ENCODE measurements at places on chromosomes 4 and X.

- no peak for DNase-seq
Measured at GRCh38 chrX:123731987-123732669, 724 bp downstream of the THOC2 start.

- no peak for DNase-seq
Measured at GRCh38 chr4:182494103-182494502, 250.9 kb downstream of the TENM3 start.

DNA sequence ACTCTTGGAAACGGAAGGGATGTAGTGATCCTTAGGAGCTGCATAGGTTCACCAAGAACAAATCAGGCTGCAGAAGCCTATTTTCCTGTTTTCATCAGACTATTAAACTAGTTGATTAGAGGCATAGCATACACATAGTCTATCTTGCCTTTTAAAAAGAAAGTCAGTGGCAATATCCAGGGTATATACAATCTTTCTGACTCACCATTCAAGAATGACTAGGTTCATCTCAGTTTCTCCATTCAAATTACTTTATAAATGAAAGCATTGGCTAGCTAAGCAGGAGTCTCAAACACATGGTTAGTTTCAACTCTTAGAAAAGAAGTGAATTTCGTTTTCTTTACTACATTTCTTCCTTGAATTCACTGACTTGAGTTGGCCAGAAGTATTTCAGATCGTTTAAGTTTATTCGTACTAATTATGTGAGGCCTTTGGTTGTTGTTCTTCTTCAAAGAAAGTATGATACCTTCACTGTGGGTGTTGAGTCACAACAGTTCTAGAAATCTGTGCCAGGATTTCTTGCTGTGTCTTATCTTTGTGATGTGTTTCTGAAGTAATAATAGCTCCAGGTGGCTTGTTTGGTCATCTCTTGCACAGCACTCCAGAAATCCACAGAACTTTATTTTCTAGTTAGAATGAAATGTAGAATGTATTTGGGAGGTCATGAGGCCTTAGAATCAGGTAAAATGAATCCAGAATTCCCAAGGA, 88.2 kb downstream of the AWAT2 start:
- DNase-seq = no peak

GRCh38 chrX:149829751-149830191, 48.0 kb downstream of the MAGEA9 start:
- DNase-seq = peak; percentile 35

DNA sequence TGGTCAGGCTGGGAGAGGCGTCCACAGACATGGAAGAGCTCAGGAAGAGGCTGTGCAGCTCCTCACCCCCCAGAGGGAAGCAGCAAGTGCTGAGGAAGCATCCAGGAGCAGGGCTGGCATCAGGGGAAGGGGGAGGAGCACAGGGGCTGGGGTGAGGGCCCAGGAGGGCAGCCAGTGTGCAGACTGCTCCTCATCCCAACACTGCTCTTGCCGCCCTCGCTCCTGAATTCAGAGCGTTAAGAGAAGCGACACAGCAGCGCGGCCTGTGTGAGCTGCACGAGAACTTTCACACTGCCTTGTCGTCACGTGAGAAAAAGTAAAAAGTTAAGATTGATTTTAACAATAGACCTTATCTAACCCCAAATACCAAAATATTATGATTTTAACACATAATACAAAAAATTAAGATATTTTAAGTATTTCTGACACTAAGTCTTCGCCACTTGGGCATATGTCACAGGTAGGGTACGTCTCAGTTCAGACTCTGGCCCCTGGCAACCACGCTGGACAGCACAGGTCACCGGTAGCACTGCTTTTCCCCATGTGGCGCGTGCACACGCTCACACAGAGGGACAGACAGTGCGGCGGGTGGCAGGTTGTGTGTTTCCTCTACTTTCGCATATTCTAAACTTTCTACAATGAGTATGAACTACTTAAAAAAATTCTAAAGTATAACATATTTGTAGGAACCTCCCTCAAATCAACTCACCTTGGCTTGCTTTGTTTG, 19.7 kb downstream of the NOP14 start:
- DNase-seq = no peak

Data from central memory CD4-positive, alpha-beta T cell (primary cell).